Fibroblast of mammary gland (primary cell): ENCODE measurements at places on chromosomes 1 and 21.

- no peak for DNase-seq
These were observed 639.7 kb upstream of the CXADR start for GRCh38 chr21:16873176-16873575.

DNA sequence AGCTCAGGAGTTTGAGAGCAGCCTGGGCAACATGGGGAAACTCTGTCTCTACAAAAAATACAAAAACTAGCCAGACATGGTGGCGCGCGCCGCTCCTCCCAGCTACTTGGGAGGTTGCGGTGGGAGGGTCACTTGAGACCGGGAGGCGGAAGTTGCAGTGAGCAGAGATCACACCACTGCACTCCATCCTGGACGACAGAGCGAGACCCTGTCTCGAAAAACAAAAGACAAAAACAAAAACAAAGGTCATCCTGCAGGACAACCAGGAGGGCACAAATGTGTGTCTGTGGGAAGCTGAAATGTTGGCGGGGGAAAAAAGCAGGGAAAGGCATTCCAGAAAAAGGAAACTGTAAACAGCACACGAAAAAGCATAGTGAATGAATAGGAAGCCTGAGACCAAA lies 104.1 kb upstream of the HNRNPU start:
- peak; percentile 39 for DNase-seq

GRCh38 chr1:163528710-163529348 lies 207.1 kb downstream of the NUF2 start:
- DNase-seq, result peak; percentile 35

DNA sequence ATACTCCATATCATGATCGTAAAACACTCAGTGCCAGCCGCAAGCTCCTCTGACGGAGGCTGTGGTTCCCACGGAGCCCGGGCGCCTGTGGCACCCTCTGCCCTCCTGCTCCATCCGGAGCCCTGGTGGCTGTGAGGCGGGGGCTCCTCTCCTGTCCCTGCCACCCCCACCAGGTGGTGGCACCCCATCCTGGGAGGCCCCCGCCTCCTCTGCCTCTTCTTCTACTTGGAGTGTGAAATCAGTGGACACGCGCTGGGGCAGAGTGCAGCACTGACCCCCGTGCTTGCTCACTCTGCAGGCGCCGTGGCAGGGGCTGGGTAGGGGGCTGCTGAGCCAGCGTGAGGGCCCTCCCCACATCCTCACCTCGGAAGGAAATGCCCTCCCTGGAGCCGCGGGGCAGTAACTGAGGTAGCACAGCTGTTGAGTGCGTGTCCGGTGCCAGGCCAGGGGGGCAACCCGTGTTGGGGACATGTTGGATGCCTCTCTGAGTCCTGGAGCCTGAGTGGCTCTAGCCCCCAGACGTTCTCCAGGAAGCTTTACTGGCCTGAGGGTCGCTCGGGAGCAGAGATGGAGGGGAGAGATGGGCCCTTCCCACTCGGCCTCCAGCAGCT lies 58.7 kb upstream of the ABCG1 start:
- DNase-seq, result no peak

DNA sequence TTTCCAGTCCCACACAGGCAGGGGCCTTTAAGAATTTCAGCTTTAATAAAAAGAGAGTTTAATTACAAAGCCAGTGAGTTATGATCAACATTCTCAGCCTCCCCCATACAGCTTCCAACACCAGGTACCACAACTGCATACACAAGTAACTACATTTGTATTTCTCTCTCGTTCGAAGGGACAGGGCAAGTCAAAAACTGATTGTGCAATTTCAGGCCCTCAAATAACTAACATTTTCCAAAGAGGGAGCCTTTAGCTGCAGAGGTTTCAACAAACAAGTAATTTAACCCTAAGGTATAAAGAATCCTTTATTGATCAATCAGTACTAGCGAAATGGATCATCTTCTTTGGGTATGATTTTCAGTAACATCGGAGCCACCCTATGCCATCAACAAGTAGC lies 142.4 kb downstream of the ZNF281 start:
- DNase-seq, result no peak

- no peak for DNase-seq
These were observed 10.6 kb downstream of the CBR1 start for GRCh38 chr21:36080386-36080785.
